ENCODE measurements at places on chromosomes 12 and 14.

DNA sequence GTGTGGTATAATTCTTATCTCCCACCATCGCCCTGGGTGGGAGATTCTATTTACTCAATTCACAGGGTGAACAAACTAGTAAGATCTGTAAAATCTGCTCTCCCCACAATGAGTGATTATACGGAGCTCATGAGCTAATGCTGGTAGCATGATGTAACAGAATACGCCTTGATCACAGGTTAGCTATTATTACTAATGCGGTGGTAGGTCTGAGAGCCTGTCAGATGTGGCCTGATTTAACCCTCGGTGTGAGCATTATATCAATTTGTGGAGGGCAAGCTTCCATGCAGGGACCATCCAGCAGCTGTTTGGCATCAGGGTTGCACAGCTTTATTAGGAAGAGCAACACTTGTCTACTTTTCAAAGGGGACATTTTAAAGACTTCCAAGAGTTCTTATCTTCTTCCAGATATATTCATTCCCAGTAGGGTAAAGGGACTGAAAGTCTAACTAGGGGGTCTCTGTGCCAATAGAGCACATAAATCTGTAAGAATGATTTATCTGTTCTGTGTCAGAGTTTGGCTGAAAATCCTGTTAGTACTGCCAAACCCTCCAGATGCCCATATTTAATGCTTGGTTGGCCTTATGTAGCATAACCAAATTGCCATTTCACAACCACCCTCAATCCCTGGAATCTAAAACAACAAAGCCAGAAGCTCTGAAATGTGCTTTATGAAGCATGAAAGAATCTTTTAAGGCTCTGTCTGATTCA lies 18.7 kb downstream of the TSHR start:
- DNase-seq: no peak

DNA sequence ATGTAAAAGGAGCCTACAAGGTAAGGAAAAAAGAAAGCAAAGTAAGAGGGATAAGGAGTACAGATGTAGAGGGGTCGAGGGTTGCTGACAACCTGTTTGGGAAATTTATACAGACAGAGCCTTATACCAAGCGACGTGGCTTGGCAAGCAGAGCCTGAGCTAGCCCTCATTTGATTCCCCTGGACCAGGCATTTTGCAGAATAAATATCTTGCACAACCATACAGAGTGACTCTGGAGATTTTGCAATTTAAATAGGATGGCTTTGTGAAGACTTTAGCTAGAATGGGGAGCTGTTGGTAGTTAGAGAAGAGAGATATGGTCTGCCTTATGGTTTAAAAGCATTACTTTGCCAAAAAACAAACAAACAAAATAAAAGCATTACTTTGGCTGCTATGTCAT lies 11.1 kb upstream of the ANO6 start:
- no peak for DNase-seq

DNA sequence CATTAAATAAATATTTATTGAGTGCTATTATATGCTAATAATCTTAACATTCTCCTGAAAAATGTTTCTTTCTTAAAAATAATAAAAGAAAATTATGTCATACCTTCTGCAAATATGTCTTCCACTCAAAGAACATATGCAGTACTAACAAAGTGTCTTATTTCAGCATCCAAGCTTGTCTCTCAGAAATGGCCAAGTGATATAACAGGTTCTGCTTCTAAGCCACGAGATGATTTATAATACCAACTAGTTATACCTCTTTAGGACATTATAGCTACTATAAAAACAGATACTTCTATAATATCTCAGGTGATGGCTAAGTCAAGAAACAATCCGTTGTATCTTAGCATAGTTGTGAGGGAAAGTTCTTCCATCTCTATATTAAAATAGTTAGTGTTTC lies 128.1 kb upstream of the ARID2 start:
- DNase-seq: no peak

- no peak for DNase-seq
These were observed 84.0 kb downstream of the SAMD4A start for GRCh38 chr14:54650959-54651351.

Data from NAMALWA (cell line).